Tibial nerve (tissue), 4 donors: ENCODE measurements at places on chromosomes 5 and 9. TPM values are rescaled to one million over a fixed set of nuclear protein-coding genes. Genes with fewer than 3 reads are reported as not detected.

DNA sequence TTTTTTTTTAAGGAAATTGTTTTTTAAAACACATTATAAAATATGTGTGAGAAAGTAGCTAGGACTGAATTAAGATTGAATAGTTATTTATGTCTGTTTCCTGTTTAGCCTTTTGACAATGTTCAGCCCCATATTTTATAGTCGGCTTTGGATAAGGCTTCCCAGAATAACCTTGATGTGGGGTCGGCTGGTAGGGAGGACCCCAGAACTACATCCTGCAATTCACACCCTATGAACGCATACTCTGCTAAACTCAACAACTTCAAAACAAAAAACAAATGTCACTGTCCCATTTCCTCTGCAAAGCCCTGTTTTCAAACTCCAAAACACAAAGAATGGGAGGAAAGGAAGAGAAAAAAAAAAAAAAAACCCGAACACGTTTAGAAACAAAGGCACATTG lies 63.1 kb downstream of the ARL15 start:
- DNase-seq = no peak

GRCh38 chr5:152650413-152650812 lies 245.3 kb upstream of the NMUR2 start:
- no peak for DNase-seq

The ADRB2 gene
- total RNA-seq = 4.8 TPM

DNA sequence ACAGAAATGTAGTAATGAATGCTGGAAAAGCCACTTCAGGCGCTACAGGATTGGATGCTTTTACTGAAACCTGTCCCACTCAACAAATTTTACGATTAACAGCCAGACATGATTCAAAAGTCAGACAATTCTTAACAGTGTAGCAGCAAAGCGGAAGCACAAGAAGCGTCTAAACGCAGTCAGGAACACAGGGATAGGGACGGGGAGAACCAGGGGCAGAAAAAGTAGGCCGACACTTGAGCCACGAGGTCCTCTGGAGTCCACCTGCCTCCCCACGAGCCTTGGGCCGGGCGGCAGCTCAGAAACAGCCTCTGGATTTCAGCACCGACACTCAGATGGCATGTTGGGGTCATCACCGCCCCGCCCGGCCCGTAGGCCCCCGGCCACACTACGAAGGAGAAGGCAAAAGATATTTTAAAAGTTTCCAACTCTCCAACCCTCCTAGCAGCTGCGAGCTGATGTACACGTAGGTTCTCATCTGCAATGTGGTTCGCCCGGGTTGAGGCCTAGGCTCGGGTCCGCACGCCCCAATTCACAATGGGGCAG lies 615 bp downstream of the RACK1 start:
- DNase-seq = no peak

The SAXO1 gene
- 0.39 TPM for total RNA-seq

The EDIL3 gene
- 29.3 TPM for total RNA-seq

The PCDHGB2 gene
- 11.4 TPM for total RNA-seq

The CDC20B gene
- not detected for total RNA-seq

GRCh38 chr5:8391911-8392310 lies 523.0 kb downstream of the MTRR start:
- no peak for DNase-seq

- no peak for DNase-seq
Measured at GRCh38 chr5:155943516-155944407, 383.2 kb upstream of the SGCD start.

The NDST1 gene
- total RNA-seq = 74.3 TPM

The GCNT4 gene
- 1.5 TPM for total RNA-seq
